ENCODE measurements at places on chromosomes 3 and 15.

DNA sequence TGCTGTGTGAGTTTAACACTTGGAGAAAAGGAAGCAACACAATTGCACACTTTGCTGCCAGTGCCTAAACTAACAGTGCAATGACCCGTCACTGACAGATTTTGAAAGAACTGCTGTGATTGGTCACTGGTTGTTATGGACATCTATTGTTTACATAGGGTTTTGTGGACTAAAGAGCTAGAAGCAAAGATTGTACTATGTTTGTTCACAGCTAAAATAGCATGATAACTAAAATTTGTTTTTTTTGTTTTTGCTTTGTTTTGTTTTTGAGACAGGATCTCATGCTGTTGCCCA is 112.4 kb upstream of the GOLGA8J start:
- DNase-seq = no peak

DNA sequence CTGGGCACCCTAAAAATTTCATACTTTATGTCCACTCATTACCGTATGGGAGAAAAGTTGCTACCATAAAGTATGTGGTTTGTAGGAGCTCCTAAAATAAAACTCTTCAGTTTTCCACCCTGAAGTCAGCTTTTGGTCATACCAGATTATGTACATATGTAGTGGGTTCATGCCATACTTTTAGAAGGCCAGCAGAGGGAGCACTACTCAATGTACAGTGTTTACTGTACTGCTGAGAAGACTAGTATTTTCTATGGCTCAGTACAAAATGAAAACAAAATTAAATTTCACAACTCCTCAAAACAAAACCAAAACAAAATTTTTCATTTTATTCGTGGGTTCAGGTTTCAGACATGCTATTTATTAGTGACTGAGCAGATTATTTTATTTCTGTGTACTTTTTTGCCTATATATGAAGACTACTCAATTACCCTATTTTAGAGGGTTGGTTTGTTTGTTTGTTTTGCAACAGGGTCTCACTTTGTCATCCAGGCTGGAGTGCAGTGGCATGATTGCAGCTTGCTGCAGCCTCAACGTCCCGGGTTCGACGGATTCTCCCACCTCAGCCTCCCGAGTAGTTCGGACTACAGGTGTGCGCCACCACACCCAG is 24.3 kb downstream of the NXPE3 start:
- DNase-seq = peak; percentile 41

DNA sequence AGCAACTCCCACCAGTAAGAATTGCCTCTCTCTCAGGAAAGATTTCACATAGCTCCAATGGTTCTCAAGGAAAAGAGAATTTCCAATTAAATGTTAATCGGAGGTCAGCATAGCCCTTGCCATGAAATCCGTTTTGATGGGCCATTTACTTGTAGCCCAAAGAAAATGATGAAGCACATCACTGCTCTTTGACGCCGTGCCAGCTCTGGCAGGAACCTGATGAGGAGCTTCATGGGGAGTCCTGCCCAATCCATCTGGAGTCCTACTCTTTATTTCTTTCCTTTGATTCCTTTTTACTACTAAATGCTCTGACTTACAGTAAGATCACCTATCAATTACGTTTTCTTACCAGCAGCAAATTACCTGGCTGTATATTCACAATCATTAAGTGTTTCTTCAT is 84.7 kb downstream of the FGF12 start:
- DNase-seq = no peak

GRCh38 chr15:31869686-31870307 is 160.5 kb upstream of the CHRNA7 start:
- DNase-seq = no peak

- no peak for DNase-seq
Observed at GRCh38 chr3:28917895-28918475, 362.9 kb upstream of the RBMS3 start.

DNA sequence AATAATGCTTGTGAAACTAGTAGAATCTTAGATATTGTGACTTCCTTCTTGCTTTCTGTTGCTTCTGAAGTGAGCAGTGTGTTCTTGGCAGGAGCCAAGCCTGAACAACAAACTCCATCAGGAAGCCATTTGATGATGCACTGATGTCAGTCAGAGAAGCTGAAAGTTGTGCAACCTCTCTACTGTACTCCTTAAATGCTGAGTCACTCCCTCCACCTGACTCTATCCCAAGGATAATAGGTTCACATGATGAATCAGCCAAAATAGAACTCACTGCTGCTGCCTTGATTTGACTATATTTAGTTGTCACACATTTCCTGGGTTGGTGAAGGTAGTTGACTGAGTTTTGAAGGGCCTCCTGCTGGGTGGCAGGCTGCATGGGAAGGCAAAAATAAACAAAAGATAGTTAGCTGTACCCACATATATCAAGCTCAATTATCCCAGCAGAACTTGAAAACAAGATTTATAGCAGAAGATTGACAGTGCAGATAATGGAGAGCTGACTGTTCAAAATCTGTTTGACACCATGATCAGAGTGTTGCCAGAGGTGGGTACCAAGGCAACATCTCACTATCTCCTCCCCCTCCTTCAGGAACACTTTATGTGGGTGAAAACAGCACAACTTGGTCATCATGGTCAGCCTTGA is 328.4 kb upstream of the DPH6 start:
- no peak for DNase-seq

GRCh38 chr3:88025001-88025552 is 33.7 kb downstream of the CGGBP1 start:
- no peak for DNase-seq

GRCh38 chr3:195247863-195248189 is 23.1 kb downstream of the XXYLT1 start:
- DNase-seq = no peak

- no peak for DNase-seq
Observed at GRCh38 chr15:43975326-43975725, 148.5 kb downstream of the WDR76 start.

DNA sequence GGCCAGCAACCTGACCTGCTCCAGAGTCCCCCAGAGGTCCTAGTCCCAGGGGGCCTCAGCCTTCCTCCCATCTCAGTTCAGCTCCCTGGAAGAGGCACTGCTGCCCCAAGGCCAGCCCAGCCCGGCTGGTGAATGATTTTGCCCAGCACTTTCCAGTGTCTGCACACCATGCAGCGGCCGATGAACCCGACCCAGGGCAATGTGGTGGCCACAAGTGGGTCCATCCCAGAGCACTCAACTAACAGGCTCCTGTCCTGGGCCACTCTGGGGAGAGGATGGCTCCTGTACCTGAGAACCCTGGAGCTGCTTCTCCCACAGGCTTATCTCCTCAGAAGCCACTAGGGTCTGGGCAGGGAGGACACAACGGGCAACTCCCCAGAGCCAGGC is 39.2 kb downstream of the PTPN23 start:
- no peak for DNase-seq

DNA sequence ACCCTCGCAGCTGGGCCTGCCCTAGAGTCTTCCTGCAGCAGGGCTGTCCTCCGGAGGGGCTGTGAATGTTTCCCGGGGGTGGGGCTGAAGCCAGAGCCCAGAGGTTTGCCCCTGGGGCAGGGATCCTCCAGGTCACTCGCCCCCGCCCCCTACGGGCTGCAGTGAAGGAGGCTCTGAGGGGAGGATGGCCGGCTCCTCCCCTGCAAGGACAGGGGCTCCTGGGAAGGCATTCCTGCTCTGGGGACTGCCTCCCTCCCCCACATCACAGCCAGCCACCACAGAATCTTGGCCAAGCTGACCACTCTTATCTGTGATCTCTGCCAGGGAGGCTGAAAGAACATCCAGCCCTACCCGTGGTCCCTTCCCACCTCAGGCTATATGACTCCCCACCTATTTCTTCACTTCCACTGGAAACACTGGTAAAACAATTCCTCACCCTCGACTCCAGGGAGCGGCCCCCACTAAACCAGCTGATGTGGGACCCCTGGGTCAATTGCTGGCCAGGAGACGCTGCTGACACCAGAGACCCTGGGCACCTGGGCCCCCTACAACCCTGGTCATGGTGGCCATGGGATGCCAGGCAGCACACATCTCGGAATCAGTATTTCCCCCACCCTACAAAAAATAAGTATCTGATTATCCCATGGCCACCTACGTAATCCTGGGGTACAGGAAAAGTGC is 66.0 kb downstream of the HMCES start:
- DNase-seq = no peak

DNA sequence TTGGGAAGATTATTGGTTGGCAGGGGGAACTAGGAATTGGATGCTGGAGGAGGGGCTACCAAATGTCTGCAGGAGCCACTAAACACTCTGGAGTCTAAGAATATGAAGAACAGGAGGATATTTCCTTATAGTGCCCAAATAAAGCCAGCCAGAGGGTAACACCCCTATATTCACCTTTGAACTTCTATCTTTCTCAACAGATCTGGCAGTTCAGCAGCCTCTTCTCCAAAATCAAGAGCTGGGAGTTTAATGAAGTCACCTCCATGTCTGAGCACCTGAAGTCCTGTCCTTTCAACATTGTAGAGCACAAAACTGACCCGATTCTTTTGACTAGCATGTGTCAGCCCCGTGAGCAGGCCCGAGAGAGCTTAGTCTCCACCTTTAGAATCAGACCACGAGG is 33.3 kb downstream of the FBXO40 start:
- no peak for DNase-seq

DNA sequence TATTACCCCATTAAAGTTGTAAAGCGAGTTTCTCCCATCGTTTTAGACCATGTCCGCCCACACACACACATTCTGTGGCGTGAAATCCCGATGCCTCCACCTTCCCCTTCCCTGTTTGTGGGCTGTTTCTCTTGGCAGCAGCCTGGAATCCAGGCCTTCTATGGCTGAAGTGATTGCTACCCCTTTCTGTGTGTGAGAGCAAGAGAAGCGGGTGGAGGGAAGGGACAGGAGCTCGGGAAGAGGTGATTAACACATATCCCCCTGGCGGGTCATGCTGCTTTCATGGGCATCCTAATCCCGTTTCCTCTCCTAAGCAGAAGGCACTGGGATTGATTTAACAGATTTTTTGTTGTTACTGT is 283.8 kb upstream of the RGMA start:
- DNase-seq = no peak

DNA sequence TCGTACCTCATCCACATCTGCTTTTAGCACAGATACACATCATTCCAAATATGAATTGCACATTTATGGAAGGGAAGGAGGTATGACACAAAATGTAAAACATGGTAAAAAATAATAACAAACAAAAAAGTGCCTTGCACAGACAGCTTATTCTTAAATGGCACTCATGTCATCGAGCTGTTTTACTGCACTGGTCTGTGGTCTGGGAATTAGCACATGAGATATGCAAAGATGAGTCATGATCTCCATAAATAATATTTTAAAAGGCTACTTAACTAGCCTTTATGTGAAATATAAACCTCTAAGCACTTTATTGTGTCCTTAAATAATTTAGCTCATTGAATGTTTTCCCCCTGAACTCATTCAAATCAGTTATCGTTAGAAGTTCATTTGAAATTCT is 142.2 kb upstream of the ZNF385D start:
- DNase-seq = no peak

- DNase-seq = no peak
Observed at GRCh38 chr3:121481106-121481880, 64.5 kb downstream of the POLQ start.

DNA sequence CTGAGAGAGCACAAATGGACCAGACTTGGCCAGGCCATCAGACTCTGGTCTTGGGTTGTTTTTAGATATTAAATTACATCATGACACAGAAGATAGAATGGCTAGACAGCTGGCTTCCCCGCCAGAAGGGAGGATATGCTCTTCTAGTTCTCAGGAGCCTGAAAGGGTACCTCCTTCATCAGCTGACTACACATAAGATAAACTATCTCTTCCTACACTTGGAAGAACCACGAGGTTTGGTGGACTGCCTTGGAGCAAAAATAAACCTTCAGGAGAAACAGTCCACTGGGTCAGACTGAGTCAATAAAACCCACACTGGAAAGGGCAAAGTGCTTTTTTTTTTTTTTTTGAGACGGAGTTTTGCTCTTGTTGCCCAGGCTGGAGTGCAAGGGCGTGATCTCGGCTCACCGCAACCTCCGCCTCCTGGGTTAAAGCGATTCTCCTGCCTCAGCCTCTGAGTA is 26.3 kb upstream of the DYNC1LI1 start:
- no peak for DNase-seq

GRCh38 chr15:39497759-39498565 is 82.9 kb upstream of the THBS1 start:
- DNase-seq = no peak

DNA sequence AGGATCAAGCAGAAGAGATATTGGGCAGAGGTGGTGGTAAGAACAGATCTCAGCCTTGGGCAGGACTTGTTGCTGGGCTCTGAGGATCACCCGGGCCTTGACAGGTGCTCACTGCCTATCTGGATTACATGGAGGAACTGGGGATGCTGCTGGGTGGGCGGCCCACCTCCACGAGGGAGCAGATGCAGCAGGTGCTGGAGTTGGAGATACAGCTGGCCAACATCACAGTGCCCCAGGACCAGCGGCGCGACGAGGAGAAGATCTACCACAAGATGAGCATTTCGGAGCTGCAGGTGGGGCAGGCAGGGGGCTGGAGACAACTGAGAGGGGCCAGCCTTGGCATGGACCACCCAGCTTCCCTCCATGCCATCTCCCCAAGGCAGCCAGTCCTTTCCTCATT is 7.9 kb downstream of the ECE2 start:
- DNase-seq = no peak

- no peak for DNase-seq
Observed at GRCh38 chr15:40845511-40846284, 1.9 kb downstream of the SPINT1 start.

DNA sequence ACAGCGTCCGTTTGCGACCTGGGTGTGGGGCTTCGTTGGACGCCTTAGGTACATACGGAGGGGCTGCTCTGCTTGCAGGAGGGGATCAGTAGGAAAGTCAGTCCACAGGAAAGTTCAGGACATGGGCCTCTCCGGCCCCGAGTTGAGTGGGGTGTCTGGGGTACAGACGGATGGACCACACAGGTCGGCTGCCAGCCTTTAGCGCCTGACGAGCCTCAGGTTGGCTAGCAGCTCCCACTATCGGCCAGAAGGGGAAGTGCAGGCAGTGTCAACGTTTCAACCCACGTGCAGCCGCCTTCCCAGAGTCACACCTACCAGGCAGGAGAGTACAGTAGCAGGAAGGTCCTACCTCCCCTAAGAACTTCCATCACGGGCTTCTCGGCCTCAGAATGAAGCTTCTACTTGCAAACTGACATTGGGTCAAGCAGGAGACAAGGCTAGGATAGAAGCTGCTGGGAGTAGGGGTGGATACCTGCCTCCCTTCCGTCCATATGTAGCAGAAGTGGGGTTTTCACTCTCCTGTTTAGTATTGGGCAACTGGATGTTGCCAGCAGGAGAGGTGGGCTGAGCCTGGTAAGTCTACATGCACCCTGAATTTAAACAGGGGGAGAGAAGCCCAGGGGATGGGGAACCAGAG is 1.8 kb upstream of the SCN5A start:
- peak; percentile 42 for DNase-seq

- DNase-seq = peak; percentile 67
Observed at GRCh38 chr15:66619152-66619903, 53.5 kb upstream of the LCTL start.

DNA sequence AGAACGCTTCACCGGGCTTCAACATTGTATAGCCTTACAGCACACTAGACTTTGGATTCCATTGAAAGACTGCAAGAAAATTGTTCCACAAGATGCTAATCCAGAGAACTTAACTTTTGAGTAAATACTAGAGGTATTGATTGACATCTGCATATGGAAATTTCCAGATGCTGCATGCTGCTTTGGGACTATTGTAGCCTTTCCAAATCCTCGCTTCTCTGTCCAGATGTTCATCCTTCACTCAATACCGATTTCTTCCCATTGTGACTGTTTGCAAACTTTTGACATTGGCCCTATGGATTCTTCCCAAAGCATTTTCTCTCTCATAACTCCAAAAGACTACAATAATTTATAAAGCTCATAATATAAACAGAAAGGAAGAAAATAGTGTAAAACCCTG is 41.4 kb downstream of the COL6A6 start:
- DNase-seq = no peak

Data from HL-60 (cell line).